AG10803 (cell line): ENCODE measurements at places on chromosomes 5 and 9.

GRCh38 chr5:148799737-148800527, 26.5 kb upstream of the ADRB2 start:
- DNase-seq, result no peak

- DNase-seq, result peak; percentile 29
These were observed 78.2 kb upstream of the GNA14 start for GRCh38 chr9:77726289-77726688.

GRCh38 chr5:482021-482420, 39.0 kb downstream of the EXOC3 start:
- DNase-seq, result no peak

DNA sequence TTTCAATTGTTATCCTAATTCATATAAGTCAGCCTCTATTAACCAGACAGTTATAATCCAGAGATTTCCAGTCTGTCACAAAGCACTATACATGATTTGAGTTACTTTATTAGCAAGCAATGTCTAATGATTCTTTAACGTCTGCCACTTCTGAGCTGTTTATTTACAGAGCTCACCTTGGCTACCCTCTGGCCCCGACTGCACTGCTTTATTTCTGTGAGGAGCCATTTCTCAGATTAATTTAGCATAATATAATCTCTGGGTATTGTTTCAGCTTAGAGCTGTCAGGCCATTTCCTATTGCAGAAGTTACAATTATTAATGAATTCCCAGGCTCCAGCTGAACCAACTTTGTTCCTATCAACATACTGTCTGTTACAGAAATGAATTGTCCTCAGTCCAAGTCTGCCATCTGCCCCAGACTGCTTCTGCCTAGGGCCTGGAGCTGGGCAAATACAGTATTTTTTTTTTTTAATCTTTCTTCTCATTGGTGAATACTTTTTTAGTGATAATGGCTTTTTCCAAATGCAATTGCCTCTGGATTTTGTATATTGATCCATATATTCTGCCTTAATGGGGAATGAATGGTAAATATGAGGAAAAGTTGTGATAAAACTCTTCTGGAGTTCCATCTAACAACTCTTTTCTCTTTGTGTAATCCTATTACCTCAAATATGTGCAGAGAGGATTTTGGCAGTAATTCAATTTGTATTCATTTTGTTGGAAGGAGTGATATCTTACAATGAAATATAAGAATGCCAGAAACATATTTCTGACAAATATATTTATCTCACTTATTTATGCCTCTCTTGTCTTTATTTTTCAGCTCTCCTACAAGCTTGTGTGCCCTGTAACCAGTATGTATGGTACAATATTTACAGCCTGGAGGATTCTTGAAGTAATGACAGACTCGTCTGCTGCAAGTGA, 104.7 kb downstream of the FOCAD start:
- DNase-seq, result peak; percentile 12

DNA sequence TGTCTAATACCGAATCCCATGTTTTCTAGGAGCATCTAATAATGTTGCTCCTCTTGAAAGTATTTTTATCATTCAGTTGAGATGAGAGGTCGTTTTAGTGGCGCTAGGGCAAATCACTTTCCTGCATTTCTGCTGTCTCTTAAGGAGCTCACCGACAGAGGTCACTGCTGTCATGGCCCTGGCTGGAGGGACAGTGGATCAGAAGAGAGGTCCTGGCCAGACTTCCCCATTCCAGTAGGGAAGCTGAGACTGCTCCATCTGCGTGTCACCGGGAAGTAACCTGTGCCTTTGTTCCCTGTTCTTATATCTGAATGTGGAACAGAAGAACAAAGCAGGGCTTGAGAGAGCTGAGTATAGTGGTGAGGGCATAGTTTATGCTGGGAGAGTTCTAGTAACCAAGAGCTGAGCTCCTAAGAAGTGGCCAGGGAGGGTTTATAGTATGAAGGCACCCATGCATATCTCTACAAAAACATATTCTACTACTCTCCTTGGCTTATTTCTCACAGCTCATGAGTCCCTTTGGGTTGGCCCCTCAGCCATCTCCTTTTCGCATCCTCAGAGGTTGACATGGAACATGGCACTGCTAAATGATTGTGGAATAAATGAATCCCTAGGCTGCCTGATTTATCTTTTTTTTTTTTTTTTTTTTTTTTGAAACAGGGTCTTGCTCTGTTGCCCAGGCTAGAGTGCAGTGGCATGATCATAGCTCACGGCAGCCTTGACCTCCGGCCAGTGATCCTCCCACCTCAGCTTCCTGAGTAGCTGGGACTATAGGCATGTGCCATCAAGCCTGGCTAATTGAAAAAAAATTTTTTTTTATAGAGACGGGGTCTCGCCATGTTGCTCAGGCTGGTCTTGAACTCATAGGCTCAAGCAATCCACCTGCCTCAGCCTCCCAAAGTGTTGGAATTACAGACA, 27.2 kb downstream of the ATP6V0E1 start:
- DNase-seq, result no peak

- peak; percentile 38 for DNase-seq
These were observed 1.1 kb upstream of the NOTCH1 start for GRCh38 chr9:136546697-136547501.

- DNase-seq, result no peak
These were observed 10.8 kb downstream of the NACC2 start for GRCh38 chr9:136084063-136084944.

- no peak for DNase-seq
These were observed 24.3 kb upstream of the SEMA6A start for GRCh38 chr5:116598911-116599310.

- peak; percentile 80 for DNase-seq
These were observed 37.8 kb upstream of the S1PR3 start for GRCh38 chr9:88953381-88954029.

DNA sequence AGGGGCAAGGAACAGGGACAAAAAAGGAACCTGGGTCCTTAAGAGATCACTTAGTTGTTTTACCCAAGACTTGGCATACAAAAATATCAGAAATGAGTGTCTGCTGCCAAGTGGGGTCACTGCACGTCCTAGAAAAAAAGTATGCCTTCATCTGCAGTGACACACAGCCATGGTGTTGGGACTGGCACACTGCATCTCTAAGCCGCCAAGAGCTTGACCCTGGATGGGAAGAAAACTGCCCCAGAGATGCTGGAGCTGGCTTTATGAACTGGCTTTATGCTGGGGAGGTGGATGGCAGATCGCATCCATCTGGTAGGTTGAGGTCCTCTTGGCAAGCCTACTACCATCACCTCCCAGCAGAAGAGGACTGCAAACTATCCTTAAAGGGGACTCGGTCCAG, 51.7 kb downstream of the IRF1 start:
- no peak for DNase-seq

DNA sequence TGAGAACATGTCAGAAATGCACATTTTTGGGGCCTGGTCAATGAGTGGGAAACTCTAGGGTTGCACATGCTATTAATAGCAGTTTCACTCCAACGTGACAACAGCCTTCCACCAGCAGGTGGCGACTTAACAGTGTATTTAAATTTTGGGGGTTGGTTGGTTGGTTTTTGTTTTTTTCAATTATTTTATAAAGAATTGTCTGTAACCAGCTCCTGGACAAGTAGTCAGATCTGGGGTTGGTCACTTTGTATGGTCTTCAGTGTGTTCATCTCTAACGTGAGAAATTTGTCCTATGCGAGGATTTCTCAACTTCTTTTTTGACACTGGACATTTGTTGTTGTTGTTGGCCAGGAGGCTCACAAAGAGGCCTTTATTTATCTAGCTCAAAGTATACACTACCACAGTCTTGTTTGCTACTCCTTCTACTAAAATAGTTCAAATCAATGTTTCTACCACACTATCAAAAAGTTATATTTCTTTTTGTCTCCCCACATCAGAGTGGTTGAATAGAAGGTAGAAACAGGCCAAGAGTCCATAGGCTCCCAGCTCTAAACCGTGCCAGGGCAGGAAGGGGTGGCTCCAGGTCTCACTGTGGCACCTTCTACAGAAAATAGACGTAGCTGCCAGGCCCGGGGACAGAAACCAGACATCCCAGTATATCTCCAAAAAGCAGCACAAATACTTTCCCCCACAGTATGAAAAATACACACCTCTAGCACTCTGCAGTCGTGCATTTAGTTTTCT, 110.4 kb downstream of the TRPM6 start:
- peak; percentile 57 for DNase-seq

- no peak for DNase-seq
These were observed 27.4 kb upstream of the FAM120AOS start for GRCh38 chr9:93480728-93481324.

GRCh38 chr5:27217155-27217956, 179.0 kb upstream of the CDH9 start:
- no peak for DNase-seq

- DNase-seq, result peak; percentile 95
These were observed 59.0 kb upstream of the KLF4 start for GRCh38 chr9:107548298-107549142.
